Small intestine (tissue), 16 donors: ENCODE measurements at places on chromosomes 11 and 22. TPM values are rescaled to one million over a fixed set of nuclear protein-coding genes. Genes with fewer than 3 reads are reported as not detected.

The NRIP3 gene
- 0.21 TPM for polyA plus RNA-seq

The NAGA gene
- 14.3 TPM for polyA plus RNA-seq

DNA sequence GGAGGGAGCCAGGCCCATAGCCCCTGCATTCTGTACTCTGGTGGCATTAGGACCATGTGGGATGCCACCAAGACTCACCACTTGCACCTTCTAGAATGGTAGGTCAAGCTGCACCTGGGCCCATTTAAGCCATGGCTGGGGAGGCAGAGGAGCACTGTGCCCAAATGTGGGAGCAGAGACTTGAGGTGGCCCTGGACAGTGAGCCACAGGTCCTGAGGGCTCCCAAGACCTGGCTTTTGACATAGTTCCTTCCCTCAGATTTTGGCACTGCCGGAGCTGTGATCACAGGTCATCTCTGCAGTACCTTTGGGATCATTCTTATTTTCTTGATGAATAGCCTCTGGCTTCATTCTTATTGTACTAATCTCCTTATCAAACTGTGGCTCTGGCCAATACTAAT lies 43.2 kb downstream of the ST3GAL4 start:
- no peak for DNase-seq

The CALCA gene
- polyA plus RNA-seq = not detected

GRCh38 chr22:47851586-47851985 lies 1089.1 kb downstream of the TBC1D22A start:
- DNase-seq = no peak

DNA sequence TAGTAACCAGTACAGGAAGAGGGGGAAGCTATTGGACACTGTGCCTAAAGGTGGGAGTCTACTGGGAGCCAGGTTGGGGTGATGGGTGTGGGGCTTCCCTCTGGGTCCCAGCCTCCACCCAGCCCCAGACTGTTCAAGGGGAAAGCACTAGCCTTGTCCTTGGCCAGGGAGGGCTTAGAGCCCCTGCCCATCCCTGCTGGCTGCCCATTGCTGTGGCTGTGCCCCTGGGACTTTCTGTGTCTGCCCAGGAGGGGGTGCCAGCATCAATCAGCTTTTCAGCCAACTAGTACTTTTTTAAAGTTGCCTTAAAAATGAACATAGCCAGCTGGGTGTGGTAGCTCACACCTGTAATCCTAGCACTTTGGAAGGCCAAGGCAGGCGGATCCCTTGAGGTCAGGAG lies 19.9 kb downstream of the INCENP start:
- no peak for DNase-seq
